ENCODE measurements at places on chromosomes 13 and 19.

DNA sequence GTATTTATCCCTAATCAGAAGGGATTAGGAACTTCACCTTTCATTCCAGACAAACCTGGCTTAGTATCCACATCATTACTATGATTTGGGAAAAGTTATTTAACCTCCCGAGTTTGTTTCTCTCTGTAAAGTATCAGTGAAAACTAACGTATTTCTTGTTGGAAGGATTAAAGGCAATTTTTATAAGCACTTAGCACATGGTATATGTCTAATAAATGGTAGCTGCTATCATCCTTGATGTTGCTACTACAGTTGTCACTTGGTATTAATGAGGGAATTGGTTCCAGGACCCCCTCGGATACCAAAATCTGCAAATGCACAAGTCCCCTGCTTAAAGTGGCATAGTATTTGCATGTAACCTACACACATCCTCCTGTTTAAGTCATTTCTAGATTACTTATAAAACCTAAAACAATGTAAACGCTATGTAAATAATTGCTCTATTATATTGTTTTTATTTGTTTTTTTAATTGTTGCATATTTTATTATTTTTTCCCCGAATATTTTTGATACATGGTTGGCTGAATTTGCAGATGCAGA lies 42.7 kb upstream of the FAM124A start:
- DNase-seq = no peak

GRCh38 chr13:86174622-86175021 lies 375.4 kb upstream of the SLITRK6 start:
- DNase-seq = no peak

DNA sequence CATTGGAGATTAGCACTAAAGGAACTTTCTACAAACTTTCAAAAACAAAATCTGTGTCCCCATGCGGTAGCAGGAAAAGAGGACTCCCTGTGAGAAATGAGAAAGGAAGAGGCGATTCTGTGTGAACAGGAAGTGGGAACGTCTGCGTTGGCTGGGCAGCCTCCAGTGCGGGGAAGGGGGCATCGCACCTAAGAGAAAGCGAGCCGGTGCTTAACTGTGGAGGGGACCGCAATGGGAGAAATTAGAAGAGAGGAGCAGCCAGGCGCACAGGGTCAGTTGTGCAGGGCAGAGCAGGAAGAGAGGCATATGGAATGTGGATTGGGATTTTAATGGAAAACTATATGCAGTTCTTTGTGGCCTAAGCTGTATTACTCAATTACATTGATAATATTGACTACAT lies 77.4 kb upstream of the DOCK9 start:
- no peak for DNase-seq

DNA sequence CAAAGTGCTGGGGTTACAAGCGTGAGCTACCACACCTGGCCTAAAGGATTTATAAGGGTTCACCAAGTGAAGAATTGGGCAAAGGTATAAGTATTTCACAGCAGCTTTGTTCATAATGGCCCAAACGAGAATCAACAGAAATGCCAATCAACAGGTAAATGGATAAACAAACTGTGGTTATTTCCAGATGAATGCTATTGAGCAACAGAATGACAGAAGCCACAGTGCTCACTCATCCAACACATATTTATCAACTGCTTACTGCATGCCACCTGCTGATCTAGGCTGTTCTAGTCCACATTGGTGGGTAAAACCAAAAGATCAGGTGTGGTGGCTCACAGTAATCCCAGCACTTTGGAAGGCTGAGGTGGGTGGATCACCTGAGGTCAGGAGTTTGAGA lies 27.7 kb downstream of the CACNA1A start:
- no peak for DNase-seq

DNA sequence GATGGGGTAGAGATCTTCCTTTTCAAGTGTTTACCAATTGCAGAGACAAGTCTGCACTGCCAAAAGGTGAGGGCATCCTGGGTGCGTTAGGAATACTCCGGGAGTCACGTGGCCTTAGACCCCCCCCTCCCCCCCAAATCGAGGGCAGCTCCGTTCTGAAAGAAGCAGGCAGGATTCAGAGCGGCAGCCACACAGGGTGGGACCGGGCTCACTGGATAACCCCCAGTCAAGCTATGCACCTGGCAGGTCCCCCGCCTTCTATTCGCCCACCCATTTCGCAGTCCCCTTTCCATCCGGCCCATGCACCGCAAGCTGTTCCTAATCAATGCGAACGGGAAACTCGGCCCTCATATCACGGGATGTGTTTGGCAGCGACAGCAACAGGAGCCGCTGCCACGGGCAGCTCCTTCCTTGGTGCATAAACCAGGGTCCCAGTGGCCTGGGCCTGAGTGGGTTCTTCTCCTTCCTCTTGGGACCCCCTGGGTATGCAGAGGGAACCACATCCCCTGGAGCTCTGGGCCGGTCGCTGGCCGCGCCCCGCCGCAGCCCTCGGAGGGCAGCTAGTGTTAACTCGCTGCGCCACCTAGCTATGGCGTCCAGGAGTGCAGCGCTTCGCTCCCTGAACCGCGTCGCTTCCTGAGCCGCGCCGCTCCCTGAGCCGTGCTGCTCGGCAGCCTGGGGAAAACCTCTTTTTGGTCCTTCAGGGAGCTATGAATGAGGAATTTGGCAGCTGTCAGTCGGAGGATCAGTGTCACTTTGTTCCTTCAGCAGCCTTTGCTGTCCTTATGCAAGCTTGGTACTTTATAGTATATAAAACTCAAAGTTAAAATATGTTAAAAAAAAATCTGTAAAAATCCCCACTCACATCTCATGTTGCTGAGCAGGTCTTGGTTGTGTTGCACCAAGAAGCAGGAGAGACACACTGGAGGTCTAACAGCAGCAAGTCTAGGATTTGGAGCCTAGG lies 41.4 kb downstream of the LYL1 start:
- peak; percentile 20 for DNase-seq

GRCh38 chr13:101614491-101614890 lies 162.0 kb downstream of the ITGBL1 start:
- no peak for DNase-seq

DNA sequence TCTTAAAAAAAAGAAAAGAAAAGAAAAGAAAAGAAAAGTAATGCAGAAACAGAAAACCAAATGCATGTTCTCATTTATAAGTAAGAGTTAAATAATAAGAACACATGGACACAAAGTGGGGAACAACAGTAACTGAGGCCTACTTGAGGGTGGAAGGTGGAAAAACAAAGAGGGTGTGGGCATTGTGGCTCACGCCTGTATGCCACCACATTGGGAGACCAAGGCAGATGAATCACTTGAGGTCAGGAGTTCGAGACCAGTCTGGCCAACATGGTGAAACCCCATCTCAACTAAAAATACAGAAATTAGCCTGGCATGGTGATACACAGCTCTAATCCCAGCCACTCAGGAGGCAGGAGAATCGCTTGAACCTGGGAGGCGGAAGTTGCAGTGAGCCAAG lies 8.1 kb downstream of the ZNF708 start:
- no peak for DNase-seq

DNA sequence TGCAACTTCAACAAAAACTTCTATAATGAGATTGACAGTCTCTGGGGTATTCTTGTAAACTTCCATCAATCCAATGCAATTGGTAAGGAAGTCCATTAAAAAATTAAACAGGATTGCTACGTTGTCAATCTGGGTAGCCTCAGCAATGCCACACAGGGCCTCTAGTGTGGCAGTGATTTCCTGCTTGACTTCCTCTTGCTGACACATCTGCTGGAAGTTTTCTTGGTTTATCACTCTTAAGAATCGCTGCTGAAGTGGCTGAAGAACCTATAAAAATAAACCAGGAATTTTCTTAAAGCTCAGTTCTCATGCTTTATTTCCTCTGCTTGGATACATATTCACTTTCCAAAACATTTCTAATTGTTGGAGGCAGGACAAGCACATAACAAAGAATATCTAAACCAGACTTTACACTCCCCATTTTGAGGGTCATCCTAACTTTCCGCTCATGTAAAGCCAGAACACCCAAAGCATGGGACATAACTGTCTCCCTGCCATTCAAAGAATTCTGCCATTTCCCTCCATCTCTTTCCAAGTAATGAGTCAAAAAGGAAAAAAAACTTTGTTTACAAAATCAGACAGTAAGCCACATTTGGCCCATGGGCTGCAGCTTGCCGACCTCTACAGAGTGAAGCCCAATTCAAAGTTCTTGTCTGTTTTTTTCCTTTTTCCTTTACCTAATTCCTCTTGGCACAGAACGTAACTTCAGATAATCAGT lies 23.2 kb upstream of the EEF1AKMT1 start:
- DNase-seq = peak; percentile 38

DNA sequence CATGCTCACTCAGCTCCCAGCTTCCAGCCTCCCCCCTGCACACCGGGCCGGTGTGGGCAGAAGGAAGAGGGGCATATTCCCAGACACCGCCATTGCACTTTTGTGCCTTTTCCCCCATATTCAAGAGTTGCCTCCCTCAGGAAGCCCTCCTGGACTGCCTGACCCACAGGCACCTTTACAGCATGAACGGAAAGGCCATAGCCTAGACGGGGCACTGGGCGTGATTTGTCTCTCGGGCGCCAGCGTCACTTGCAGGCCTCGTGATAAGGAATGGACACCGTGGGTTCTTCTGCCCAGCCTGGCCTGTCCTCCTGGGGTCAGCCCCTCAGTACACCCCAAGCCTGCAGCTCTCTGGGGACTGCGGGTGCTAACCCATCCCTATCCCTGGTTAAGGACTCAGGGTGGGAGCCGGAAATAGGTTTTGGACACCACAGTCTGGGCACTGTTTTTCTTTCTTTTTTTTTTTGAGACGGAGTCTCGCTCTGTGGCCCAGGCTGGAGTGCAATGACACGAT lies 933 bp upstream of the UQCR11 start:
- DNase-seq = no peak

GRCh38 chr19:5123646-5124045 lies 154.7 kb downstream of the KDM4B start:
- no peak for DNase-seq
